ENCODE measurements at places on chromosomes 7 and 10. TPM values are rescaled to one million over a fixed set of nuclear protein-coding genes. Genes with fewer than 3 reads are reported as not detected.

BTBD16 gene
- 0.41 TPM for total RNA-seq

NCF1 gene
- 6.5 TPM for total RNA-seq

GIMAP1 gene
- 2.6 TPM for total RNA-seq

MPP7 gene
- 9.1 TPM for total RNA-seq

STK31 gene
- total RNA-seq, result 0.64 TPM

AGBL3 gene
- total RNA-seq, result 2.9 TPM

PPP1R3C gene
- 141 TPM for total RNA-seq

GPNMB gene
- 31.2 TPM for total RNA-seq

MICALL2 gene
- total RNA-seq, result 13.5 TPM

MSS51 gene
- 4.1 TPM for total RNA-seq

MAGI2 gene
- 56.2 TPM for total RNA-seq

ADARB2 gene
- total RNA-seq, result 0.76 TPM

C10orf67 gene
- total RNA-seq, result 1.8 TPM

HOXA11 gene
- 25.5 TPM for total RNA-seq

AEBP1 gene
- 68.5 TPM for total RNA-seq

MKX gene
- total RNA-seq, result 0.47 TPM

SYT15B gene
- 2.7 TPM for total RNA-seq

RARRES2 gene
- total RNA-seq, result 68.7 TPM

GIMAP4 gene
- total RNA-seq, result 24.2 TPM

COL1A2 gene
- 1,434 TPM for total RNA-seq

HOXA2 gene
- 4.0 TPM for total RNA-seq

SFTPD gene
- total RNA-seq, result 0.53 TPM

NPC1L1 gene
- 1.2 TPM for total RNA-seq

LEP gene
- 0.70 TPM for total RNA-seq

GALNT11 gene
- 85.1 TPM for total RNA-seq

PDE6C gene
- not detected for total RNA-seq

AKR1C1 gene
- 6.3 TPM for total RNA-seq

AKR1D1 gene
- 0.06 TPM for total RNA-seq

MMD2 gene
- not detected for total RNA-seq

MSANTD7 gene
- 16.6 TPM for total RNA-seq

UPK3B gene
- 1.6 TPM for total RNA-seq

ZNF777 gene
- total RNA-seq, result 9.8 TPM

NDUFA5 gene
- total RNA-seq, result 89.6 TPM

NODAL gene
- not detected for total RNA-seq

Data from metanephros (tissue), 2 donors.